ENCODE measurements at places on chromosomes 3 and 15.
A peak's percentile ranks its signal among the peaks of the same experiment; 100 is the strongest.

- DNase-seq: peak; percentile 39
These were observed 77.1 kb downstream of the PDZRN3 start for GRCh38 chr3:73547427-73548248.

DNA sequence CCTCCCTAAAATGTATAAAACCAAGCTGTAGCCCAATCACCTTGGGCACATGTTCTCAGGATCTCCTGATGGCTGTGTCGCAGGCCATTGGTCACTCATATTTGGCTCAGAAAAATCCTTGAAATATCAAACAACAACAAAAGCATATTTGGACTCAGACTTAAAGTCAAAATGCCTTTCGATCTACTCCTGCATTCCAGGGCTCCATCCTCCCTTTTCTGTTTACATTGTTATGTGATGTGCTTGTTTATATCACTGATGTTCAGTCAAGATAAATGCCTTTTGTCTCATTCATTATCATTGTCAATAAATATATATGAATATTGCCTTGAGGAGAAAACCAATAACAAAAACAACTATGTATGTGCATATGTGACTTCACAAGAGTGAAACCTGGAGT lies 31.7 kb downstream of the HGD start:
- DNase-seq: no peak

- no peak for DNase-seq
These were observed at the start of gene RTP2 for GRCh38 chr3:187702507-187703033. Gene RTP2 (minus strand): TSS chr3:187702557. CDS start chr3:187702128, 429 bp downstream.

DNA sequence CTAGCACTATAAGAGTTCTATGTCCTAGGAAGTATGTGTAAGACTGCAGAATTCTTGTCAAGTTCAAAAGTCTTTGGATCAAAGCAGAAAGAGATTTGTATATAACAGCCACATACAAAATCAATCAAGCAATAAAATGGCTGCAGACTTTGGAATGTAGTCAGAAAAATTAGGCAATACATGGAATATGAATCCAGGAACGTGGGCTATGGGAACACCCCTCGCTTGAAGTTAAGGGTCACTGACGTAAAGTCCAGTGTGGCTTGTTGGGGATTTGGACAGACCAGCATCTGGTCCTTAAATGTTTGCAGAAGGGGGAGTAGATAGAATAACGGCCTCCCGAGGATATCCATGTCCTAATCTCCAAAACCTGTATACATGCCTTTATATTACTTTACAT lies 178.6 kb downstream of the ADAMTS9 start:
- no peak for DNase-seq

DNA sequence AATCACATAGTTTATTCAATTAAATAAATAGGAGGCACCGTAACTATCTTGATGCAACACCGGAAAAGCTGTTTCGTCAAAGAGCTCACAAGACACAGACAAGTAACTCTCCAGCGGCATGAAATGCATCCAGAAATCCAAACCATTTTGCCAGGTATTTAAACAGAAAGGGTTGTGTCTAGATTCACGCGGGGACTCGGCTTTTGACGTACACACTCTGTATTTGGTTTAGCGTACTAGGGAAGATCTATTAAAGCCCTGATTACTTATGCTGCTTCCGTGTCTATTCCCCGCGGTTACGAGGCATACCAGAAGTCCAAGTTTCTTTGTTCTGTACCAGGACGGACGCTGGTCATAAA lies 718 bp downstream of the BNIP2 start:
- peak; percentile 70 for DNase-seq
